ENCODE measurements at places on chromosomes 6 and 20.
A peak's percentile ranks its signal among the peaks of the same experiment; 100 is the strongest.

DNA sequence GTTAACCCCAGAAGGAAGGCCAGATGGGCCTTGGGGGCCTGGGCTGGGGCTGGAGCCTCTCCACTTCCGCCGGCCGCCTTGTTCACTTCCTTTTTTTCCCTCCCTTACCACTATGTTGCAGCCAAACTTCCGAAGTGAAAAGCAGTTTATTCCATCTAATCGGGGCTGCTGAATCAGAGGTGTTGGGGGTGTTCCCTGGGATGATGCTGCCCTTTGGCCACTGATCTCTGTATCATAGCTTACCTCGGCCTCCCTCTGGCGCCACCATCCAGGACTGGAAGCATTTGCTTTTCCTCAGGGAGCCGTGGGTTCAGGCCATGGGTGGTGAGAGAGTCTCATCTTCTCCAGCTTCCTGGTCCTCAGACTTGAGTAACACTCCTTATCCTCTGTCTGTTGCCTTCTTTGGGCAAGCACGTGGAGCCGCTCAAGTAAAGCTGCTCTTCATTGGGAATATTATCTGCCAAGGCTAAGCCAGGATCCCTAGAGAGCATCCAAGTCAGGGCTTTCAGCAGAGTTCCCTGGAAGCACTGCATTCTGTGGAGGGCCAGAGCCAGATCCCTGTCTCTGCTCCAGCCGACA lies 39.6 kb downstream of the SLX4IP start:
- DNase-seq = no peak

DNA sequence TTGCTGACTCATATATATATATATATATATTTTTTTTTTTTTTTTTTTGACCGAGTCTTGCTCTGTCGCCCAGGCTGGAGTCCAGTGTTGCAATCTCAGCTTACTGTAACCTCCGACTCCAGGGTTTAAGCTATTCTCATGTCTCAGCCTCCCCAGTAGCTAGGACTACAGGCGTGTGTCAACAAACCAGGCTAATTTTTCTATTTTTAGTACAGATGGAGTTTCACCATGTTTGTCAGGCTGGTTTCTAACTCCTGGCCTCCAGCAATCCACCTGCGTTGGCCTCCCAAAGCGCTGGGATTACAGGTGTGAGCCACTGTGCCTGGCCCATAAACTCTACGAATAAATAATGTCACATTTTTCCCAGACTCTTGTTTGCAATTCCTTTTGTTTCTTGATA lies 4.8 kb downstream of the LRP11 start:
- DNase-seq = no peak

DNA sequence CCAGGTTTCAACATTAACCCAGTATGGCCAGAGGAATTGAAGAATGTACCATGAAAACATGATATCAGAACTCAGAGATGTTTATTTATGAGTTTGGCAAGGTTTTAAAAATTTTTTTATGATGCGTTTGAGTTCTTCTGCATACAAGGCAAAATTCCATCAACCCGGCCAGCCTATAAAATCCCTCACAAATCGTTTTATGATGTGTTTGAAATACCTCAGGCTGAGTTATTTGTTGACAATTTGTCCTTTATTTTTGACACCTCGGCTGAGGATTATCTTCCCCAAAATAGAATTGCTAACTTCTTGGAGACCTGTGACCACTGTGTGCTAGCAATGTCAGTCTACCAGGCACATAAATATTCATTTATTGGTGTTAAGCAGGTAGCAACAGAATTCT lies 91.9 kb upstream of the SLC24A3 start:
- no peak for DNase-seq

- DNase-seq = no peak
Observed at GRCh38 chr6:15327271-15327670, 81.4 kb downstream of the JARID2 start.

DNA sequence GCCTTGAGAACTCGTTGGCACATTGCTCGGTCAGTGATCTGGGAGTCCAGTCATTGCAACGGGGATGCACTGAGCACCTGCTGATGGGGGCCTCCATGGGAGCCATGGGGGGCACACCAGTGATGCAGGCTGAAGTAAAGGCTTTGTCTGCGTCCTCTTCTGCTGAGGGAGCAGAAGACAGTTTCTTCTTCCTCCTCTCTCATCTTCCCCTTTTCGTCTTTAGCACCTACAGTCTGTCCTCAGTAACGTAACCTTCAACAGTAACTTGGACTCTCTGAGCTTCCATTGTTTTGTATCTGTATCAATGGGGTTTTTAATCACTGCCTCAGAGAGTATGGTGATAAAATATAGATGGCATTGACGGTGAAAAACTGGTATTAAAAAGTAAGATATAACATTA lies 240.0 kb downstream of the TMEM242 start:
- DNase-seq = no peak

DNA sequence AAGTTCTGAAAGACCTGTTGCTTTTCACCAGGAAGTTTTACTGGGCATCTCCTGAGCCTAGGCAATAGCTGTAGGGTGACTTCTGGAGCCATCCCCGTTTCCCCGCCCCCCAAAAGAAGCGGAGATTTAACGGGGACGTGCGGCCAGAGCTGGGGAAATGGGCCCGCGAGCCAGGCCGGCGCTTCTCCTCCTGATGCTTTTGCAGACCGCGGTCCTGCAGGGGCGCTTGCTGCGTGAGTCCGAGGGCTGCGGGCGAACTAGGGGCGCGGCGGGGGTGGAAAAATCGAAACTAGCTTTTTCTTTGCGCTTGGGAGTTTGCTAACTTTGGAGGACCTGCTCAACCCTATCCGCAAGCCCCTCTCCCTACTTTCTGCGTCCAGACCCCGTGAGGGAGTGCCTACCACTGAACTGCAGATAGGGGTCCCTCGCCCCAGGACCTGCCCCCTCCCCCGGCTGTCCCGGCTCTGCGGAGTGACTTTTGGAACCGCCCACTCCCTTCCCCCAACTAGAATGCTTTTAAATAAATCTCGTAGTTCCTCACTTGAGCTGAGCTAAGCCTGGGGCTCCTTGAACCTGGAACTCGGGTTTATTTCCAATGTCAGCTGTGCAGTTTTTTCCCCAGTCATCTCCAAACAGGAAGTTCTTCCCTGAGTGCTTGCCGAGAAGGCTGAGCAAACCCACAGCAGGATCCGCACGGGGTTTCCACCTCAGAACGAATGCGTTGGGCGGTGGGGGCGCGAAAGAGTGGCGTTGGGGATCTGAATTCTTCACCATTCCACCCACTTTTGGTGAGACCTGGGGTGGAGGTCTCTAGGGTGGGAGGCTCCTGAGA lies at the start of gene HFE:
Gene HFE, plus strand, starts transcription at position 146 of the 832 bp plus-strand sequence. Its CDS starts 12 bp downstream, at position 158.
- DNase-seq = peak; percentile 10

DNA sequence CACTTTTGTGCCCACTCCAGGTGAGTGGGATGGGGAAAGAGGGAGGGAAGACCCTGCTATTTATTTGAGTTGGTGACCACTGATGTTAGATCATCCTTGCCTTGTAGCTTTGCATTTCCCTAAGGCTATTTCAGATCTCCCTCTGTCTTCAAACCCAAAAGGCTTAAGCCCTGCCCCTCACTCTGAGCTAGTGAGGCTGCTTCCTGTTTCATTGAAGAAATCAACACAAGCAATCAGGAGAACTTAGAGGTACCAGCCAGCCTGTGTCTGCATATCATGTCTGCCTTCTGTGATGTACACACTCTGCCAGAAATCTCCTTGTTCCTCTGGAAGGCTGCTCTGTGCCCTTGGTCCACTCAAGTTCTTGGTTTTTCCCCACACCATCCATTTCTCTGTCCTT lies 135.3 kb downstream of the ARID1B start:
- no peak for DNase-seq

DNA sequence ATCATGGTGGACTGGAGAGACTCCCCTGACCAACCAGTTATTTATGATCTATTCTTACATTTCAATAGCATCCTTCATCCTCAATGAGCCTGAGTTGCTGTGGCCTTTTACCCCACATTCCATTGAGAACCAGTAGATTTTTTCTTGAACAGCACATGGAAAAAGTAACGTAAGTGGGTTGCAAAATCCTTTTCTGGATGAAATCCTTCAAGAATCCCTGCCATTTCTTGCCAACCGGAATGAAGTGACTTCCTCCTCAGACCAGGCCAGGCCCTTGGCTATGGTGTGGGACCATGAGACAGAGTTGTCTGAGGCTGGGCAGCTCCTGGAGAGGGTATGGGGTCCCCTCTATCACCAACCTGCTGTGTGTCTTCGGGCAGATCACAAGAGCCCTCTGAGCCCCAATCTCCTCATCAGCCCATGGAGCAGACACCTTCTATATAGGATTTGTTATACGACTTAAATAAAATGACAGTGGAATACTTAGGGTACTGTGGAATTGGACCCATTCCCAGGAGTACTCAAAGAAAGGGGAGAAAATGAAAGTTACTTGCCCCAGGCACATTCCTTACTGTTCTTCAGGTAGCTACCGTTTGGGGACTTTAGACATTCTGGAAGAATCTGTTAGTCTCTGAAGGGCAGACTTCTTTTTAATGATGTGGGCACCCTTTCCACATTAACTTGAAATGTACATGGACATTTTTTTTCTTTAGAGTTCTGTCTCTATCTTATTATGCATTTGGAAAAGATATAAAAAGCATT lies 10.9 kb downstream of the EYA2 start:
- DNase-seq = no peak

DNA sequence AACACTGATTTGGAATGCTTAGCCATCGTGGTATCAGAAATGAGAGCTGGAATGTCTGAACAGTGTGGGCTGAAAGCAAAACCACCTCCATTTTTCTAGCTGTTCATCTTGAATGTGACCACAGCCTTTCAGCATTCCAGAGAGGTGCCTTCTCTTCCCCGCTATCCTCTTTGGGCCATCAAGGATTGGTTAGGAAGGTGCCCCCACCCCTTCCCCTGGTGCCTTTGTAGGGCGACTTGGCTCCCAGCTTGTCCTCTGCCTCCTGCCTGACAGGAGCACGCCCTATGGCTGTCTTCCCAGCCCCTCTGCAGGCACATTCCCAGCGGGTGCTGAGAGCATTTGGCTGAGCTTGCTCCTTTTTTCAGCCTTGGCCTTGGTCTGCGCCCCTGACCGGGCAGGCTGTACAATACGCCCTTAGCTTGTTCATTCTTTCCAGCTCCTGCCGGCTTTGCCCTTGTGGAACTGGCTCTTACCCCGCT lies 97.5 kb downstream of the ARMC2 start:
- no peak for DNase-seq

- no peak for DNase-seq
Observed at GRCh38 chr6:44080561-44081521, 46.4 kb downstream of the MRPL14 start.

GRCh38 chr6:106448000-106448426 lies 87.5 kb downstream of the CRYBG1 start:
- DNase-seq = no peak

GRCh38 chr6:161422710-161423680 lies 149.1 kb upstream of the AGPAT4 start:
- no peak for DNase-seq

DNA sequence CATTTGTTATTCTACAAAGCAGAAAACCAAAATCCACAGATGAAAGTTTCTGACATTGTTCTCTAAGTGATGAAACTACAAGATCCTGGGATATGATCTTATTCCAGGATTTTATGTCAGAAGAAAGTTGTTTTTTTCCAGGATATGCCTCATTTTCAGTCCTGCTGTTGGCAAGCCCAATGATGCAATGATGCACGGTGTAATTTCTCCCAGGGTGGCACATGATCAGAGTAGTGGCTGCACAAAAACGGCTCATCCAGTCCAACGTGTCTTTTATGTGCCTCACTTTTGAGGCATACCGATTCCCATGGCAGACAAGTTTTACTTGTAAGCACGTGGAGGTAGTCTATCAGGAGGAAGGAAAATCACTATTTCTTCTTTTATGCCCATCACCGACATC lies 302.3 kb upstream of the JAG1 start:
- no peak for DNase-seq
